T-helper 2 cell (primary cell): ENCODE measurements at places on chromosomes 5 and 9.

DNA sequence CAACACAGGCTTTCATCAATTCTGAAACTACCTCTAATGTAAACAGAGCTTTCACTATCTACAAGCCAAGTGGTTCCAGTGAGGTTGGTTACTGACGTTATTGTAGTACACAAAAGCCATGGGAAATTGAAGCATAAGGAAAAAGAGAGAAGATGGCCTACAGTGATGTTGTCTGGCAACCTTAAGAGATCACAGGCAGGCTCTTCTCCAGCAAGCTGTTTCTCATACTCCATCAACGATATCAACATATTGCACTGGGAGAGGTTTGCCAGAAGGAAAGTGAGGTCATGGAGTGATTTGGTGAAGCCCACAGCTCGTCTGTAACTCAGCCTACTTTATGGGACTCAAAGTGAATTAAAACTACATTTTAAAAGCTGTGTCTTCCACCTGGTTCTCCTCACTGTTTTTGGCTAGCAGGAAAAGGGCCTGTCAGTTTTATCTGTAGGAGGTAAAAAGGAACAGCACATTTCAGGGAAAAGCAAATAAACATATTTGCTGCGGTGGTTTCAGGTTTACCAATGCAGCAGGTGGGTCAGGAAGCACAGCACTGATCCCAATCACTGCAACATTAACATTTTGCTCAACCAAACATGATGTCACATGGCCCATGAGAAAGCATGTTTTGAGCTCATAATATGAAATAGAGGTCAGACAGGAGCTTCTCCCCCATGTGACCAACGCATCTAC, 72.9 kb downstream of the ARSB start:
- no peak for DNase-seq

DNA sequence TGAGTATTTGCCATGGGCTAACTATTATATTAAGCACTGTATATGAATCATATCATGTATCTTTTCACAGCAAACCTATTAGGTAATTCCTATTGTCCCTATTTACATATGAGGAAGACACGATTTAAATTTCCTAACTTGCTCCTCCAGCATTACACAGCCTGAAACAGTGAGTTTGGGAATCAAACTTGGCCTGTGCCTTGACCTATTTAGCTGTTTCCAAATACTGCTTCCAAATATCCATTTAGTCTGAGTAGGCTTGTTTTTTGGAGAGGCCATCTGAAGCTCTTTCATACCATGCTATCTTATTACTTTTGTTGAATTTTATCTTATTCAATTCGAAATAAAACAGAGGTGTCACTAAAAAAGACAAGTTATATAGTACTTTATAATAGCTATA, 447.3 kb upstream of the MPDZ start:
- DNase-seq = no peak

DNA sequence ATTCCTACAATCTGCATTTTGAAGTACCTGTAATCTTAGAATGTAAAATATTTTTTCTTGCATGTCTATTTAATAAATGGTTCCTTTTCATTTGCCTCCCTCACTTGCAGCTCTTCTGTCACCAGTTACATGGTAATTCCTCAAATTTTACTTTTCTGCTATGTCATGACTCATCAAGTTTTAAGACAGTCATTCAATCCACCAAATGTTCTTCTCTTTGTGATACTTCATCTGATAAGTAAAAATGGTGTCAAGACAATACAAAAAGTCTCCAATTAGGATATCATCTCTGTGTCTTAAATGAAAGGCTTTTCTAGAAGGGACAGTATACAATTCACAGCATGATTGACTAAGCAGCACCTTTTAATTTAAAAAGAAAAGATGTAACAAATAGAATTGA, 104.9 kb upstream of the FTMT start:
- DNase-seq = no peak

DNA sequence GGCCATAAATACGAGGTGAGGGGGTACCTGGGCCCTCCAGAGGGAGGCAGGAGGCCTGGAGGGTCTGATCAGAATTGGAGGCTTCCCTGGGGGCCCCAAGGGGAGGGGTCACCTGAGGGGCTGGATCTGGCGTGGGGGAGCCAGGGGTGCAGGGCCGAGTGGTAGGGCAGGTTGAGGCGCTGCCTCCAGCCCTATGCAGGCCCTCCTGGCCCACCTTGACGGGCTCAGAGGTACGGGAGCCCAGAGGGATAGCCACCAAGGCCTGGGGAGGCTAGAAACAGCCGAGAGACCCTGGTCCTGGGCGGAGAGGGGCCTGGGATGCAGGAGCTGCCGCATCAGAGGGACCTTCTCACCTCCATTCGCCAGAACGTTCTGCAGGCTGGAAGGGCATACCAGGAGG, 24.3 kb downstream of the LHX3 start:
- DNase-seq = no peak

GRCh38 chr5:111223101-111223786, 940 bp upstream of the CAMK4 start:
- DNase-seq = no peak

GRCh38 chr5:125868036-125868435, 555.2 kb upstream of the GRAMD2B start:
- DNase-seq = no peak
